B cell (primary cell): ENCODE measurements at places on chromosomes 4 and X.
A peak's percentile ranks its signal among the peaks of the same experiment; 100 is the strongest.

GRCh38 chr4:101693842-101694398, 96.6 kb upstream of the BANK1 start:
- DNase-seq: peak; percentile 61

GRCh38 chr4:79552311-79552710, 144.3 kb upstream of the GK2 start:
- no peak for DNase-seq

DNA sequence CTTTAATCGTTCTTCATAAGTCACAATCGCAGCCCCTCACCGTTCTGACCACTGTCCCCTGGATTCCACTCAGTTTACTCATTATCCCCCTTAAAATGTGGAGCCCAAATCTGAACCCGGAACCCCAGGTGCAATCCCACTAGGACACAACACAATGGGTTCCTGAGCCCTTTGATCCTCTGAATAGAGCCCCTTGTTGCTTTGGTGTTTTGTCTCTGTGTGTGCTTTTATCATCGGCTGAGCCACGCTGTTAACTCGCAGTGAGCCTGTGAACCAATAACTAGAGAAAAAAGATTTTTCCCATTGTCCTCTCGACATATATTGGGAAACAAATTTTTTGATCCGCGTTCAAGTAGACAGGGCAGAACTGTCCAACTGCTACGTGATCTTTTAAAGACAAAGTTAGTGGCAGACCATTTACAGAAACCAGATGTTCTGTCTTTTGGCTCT, 617 bp upstream of the PDHA1 start:
- no peak for DNase-seq

- DNase-seq: peak; percentile 52
Observed at GRCh38 chr4:107718351-107718965, 1.6 kb downstream of the PAPSS1 start.

DNA sequence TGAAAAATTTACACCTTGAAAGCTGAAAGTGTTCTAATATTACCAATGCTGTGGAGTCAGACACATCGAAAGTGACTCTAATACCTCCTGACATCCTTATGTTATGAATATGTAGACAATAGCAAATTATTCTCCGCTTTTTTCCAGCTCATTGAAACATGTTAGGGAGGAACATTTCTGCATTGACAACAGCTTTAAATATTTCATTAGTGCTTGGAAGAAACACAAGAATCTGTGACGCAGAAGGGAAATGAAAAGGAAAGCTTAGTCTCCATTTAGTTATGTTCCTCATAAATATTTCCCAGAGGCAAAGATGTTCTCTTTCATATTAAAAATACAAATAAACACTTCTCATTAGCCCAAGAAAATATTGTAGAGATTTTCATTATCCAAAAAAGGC, 55.8 kb upstream of the CD99 start:
- no peak for DNase-seq

- no peak for DNase-seq
Observed at GRCh38 chr4:122542411-122543236, 78.2 kb downstream of the IL21 start.

- DNase-seq: no peak
Observed at GRCh38 chr4:113977526-113977855, 2.0 kb downstream of the ARSJ start.

DNA sequence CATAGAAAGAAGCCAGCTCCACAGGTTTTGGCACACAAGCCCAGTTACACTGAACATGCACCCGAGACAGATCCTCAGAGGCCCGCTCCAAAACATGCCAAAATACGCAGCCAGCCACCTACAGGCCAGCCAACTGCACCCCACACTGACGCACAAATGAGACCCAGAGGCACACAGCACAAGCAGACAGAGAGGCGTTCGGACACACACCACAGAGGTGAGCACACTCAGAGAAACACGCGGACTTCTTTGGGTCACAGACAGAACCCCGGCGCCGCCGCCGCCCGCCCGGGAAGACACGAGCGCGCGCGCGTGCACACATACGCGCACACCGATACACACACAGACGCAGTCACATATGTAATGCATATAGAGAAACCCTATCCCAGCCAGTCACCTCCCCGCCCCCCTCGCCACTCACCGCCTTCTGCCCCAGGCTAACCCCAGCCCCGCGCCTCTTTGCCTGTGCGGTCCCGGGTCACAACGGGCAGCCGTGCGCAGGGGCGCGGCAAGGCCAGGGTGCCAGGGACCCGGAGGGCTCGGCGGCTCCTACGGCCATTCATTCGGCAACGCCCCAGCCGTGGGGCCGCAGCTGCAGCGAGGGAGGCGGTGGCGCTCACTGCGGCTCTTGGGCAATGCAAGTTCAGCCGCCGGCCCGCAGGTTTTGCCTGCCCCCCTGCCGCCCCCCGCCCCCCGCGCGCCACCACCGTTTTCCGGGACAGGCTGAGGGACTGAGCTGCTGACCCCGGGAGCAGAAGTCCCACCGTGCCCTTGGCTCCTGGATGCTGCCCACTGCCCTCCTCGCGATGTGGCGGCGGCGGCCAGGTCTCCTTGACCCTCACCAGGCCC, 553 bp downstream of the SEPTIN6 start:
- peak; percentile 71 for DNase-seq

DNA sequence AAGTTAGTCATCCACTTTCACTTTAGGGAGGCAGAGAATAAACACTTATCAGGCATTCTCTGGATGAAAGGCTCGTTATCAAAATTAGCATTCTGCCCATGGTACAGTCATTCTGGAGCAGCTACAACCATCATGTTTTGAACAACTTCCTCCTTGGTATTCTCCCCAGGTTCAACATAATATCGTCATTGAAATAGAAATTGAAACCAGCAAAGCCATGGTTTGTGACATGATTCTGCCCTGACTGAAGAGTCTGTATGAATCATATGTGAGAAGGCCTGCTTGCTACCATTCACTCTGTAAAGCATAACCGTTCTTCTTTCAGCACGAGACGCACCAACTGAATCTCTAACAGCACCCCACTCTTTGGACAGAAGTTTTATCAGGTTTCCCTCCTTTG, 127.5 kb upstream of the RADX start:
- DNase-seq: peak; percentile 44

GRCh38 chr4:94408549-94409374, 43.0 kb upstream of the PDLIM5 start:
- no peak for DNase-seq

DNA sequence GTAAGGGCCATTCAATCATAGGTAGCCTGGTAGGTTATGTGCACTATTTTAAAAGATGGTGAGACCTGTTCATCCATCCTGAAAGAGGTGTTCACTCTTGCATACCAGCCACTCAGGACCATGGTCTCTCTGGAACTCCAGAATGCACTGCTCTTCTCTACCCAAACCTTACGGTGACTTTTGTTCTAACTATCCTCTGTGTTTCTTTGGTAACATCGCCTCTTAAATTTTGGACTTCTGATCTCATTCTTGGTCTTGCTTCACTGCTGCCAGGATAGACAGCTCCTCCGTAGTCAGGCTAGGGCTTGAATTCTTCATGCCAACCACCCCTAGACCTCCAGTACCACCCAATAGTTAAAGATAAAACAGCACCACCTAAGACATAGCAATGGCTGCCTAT, 346.3 kb upstream of the GALNT7 start:
- no peak for DNase-seq

DNA sequence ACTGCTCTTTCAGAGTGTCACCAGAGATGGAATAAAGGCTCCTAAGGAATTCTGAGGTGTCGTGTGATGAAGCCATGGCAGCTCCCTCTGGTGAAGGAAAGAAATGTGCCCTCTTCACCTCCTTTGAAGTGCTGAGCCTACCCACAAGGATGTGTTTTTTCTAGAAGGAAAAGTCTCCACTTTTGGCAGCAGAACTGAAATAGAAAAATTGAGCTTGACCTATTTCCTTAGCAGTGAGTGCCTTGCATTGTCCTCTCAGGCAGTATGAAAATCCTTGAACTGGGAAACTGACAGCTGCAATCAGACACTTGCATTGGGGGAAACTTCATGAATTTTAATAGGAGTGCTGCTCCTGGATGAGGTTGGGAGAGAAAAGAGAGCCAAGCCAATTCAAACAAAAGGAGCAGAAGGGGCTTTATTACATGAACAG, 95.2 kb downstream of the DCLK2 start:
- no peak for DNase-seq

- DNase-seq: no peak
Observed at GRCh38 chr4:8534129-8534528, 46.1 kb upstream of the GPR78 start.
